Articular chondrocyte of knee joint (primary cell): ENCODE measurements at places on chromosomes 2 and 18. TPM values are rescaled to one million over a fixed set of nuclear protein-coding genes. Genes with fewer than 3 reads are reported as not detected.

Gene UGT1A8
- total RNA-seq: not detected in 2 replicates

Gene NEU2
- total RNA-seq: not detected in 2 replicates

Gene CHPF
- 102 and 129 TPM in 2 replicates for total RNA-seq

Gene MAP2
- under 0.01 and 0.54 TPM in 2 replicates for total RNA-seq

Gene MEP1B
- total RNA-seq: not detected in 2 replicates

Gene STAMBP
- 25.5 and 36.6 TPM in 2 replicates for total RNA-seq

Gene PCARE
- total RNA-seq: not detected in 2 replicates
